ENCODE measurements at places on chromosomes 5 and 9.

DNA sequence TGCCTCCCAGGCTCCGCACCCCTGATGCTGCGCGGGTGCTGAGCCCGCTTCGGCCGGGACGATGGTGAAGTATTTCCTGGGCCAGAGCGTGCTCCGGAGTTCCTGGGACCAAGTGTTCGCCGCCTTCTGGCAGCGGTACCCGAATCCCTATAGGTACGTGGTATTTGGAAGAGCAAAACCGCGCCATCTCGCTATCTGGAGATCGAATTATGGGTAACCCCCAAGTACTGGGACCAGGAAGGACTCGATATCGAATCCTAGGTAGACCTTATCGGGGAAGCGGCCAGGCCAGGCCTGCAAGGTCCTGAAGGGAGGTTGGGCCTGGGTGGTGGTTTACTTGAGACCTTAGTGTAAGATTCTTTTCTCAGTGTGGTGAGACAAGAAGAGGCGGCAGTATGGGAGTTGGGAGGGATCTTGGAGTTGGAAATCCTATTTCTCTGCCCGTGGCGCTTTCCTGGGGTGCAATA is 359 bp downstream of the PRELID1 start:
- H3K27ac ChIP-seq: peak overlapping the region; percentile 91
- DNase-seq: no peak
- peaks cover 25% of the 10 kb centered on the region for H3K36me3 ChIP-seq
- H3K4me1 ChIP-seq: peaks cover 36% of the 10 kb centered on the region

GRCh38 chr9:69519470-69520240 is 152.5 kb downstream of the APBA1 start:
- no peaks in the 10 kb centered on the region for H3K36me3 ChIP-seq
- no peak overlapping the region for H3K4me3 ChIP-seq
- H3K27ac ChIP-seq: no peak overlapping the region
- DNase-seq: no peak
- H3K4me1 ChIP-seq: no peaks in the 10 kb centered on the region
- H3K27me3 ChIP-seq: peaks cover 7% of the 10 kb centered on the region

DNA sequence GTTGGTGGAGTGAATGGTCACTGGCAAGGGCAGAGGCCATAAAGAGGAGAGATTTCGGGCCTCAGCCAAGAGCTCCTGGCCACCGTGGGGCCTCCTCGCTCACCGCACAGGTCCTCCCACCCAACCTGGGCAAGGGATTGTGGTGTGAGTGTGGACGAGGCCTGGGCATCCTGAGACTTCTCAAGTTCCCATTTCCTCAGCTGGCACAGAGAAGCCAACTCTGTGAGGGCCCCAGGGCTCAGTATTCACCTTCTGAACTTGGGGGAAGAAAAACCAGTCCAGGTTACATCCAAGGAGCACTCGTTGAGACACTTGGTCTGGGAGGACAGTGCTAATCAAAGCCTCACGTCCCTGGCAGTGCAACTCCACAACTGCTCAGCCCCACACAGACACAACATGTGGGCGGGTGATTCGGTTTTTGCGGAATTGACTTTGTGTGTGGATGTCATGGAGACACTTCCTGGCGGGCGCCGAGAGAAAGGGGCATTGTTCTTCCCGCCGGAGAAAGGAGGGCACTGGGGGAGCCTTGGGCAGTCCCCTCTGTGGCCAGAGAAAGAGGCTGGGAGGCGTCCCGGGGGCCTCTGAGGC is 28.5 kb upstream of the NKD2 start:
- H3K4me3 ChIP-seq: no peak overlapping the region
- peaks cover 4% of the 10 kb centered on the region for H3K27me3 ChIP-seq
- peaks cover 12% of the 10 kb centered on the region for H3K4me1 ChIP-seq
- DNase-seq: no peak

GRCh38 chr9:136855461-136856078 is 3.4 kb downstream of the MAMDC4 start:
- peak; percentile 60 for DNase-seq
- H3K4me1 ChIP-seq: no peaks in the 10 kb centered on the region
- no peak overlapping the region for H3K27ac ChIP-seq
- no peaks in the 10 kb centered on the region for H3K36me3 ChIP-seq
- H3K27me3 ChIP-seq: no peaks in the 10 kb centered on the region

DNA sequence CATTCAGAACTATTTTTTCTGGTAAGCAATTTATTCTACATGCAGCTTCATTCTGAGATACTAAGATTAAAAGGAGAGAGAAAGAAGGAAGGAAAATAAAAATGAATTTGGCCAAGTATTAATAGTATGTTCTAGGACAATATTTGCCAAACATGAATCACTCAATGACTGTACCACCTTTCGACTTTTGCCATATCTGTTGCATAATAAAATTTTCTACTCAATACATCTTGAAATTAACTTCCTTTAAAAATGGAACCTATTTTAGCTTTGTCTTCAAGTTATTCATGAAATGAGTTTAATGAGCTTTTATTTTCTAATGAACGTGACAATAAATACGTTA is 111.8 kb downstream of the MARCHF3 start:
- no peak for DNase-seq
- no peak overlapping the region for H3K4me3 ChIP-seq
- no peaks in the 10 kb centered on the region for H3K27me3 ChIP-seq
- peaks cover 14% of the 10 kb centered on the region for H3K4me1 ChIP-seq
- H3K27ac ChIP-seq: no peak overlapping the region

Measured in naive thymus-derived CD8-positive, alpha-beta T cell (primary cell).